ACHN (cell line): ENCODE measurements at places on chromosomes 6 and 20.

- DNase-seq, result no peak
Measured at GRCh38 chr6:3654898-3655297, 96.6 kb downstream of the PXDC1 start.

DNA sequence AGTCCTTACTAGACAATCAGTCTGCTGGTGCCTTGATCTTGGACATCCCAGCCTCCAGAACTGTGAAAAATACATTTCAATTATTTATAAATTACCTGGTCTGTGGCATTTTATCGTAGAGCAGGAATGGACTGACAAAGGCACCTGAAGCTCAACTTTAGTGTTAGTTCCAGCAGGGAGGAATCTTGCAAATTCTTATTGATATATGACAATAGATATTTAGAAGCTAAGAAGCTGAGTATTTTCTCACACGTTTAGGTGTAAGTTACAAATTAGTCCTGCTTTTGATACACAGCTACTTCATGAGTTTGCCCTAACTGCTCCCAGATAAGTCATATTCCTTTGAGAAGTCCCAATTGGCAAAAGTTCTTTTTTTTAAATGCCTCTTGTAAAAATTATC, 138.0 kb upstream of the ZNF217 start:
- DNase-seq, result no peak

GRCh38 chr20:51334609-51335008, 207.9 kb downstream of the NFATC2 start:
- DNase-seq, result no peak

GRCh38 chr6:106520711-106521401, 108.4 kb downstream of the RTN4IP1 start:
- no peak for DNase-seq

DNA sequence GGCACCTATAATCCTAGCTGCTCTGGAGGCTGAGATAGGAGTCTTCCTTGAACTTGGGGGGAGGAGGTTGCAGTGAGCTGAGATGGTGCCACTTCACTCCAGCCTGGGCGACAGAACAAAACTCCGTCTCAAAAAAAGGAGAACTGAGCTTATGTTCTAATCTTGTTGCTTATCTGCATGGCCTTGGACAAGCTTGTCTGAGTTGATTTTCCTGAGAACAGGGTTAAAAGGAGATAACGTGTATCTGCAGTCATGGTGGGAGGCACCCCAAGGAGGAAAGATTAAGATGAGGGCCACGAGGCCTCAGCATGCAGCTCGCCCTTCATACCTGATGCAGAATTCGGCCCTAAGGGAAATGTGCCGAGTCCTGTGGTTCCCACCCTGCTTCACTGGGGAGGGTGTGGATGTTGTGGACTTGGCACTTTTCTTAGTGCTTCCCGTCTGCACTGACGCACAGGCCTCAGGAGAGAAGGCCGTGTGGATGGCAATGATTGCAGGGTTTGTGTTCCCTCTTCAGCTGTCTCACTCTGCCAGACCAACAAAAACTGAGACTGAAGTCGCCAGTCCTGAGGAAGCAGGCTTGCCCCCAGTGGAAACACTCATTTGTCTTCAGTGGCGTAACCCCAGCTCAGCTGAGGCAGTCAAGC, 56.3 kb downstream of the EZR start:
- no peak for DNase-seq

- no peak for DNase-seq
Measured at GRCh38 chr6:56593801-56594318, 48.8 kb downstream of the DST start.

- DNase-seq, result no peak
Measured at GRCh38 chr6:125733516-125734300, 15.7 kb upstream of the HEY2 start.

- no peak for DNase-seq
Measured at GRCh38 chr6:108383981-108384380, 89.1 kb downstream of the AFG1L start.

- no peak for DNase-seq
Measured at GRCh38 chr20:53074811-53075314, 102.7 kb downstream of the TSHZ2 start.

- no peak for DNase-seq
Measured at GRCh38 chr6:65786815-65787214, 79.8 kb upstream of the EYS start.

DNA sequence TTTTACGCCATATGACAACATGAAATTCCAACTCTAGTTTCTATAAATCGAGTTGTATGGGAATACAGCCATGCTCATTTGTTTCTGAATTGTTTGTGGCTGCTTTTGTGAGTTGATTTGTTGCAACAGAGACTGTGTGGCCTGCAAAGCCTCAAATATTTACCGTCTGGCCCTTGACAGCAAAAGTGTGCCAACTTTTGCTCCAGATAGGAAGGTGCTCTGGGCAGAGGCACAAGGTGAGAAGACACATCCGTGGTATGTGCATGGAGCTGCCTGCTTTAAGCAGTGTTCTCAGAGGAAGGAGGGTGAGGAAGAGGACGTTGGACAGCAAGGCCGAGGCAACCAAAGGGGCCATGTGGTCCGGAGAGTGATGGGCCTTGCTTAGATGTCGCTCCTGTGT, 57.4 kb downstream of the IYD start:
- no peak for DNase-seq
